Stimulated activated naive CD4-positive, alpha-beta T cell (primary cell): ENCODE measurements at places on chromosomes 1 and 21.

- DNase-seq = no peak
Observed at GRCh38 chr1:9827558-9828185, 3.9 kb upstream of the CLSTN1 start.

GRCh38 chr1:98660940-98661543, 479 bp upstream of the SNX7 start:
- DNase-seq = no peak

- DNase-seq = no peak
Observed at GRCh38 chr1:7046314-7046713, 261.1 kb downstream of the CAMTA1 start.

GRCh38 chr21:19908390-19908789, 1089.8 kb upstream of the NCAM2 start:
- DNase-seq = no peak

DNA sequence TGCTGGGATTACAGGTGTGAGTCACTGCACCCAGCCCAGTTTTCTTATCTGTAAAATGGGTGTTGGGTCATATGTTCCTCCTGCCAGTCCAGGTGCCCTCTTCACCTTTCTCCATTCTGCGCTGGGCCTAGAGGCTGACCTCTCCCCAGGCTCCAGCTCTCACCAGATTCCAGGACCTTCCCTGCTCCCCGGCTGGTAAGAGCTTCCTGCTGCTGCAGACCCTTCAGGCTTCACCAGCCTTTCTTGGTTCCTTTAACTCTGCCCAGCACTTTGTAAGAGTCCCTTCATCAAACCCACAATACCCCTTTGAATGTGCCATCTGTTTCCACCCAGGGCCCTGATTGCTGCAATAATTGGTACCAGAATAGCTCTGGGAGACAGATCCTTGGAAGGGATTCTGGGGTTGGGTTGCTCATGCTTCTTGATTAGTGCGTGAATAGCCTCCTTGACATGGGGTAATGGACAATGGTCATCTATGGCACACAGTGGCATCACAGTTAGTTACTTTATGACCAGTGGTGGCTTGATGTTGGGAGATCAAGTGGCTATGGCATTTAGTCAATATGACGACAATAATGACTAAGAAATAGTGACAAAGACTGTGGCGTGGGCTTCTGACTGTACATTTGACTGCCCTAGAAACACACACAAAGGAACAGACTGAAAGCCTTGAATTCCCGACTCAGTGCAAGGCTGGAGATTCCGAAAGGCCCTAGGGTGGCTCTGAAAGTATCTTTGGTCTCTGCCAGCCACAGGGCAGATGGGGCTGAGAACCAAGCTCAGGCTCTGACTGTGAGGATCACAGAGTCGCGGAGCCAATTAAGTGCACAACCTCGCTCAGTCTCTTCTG, 67.3 kb downstream of the SLC9A1 start:
- DNase-seq = no peak

- DNase-seq = no peak
Observed at GRCh38 chr21:46425041-46425440, 33.6 kb upstream of the DIP2A start.

DNA sequence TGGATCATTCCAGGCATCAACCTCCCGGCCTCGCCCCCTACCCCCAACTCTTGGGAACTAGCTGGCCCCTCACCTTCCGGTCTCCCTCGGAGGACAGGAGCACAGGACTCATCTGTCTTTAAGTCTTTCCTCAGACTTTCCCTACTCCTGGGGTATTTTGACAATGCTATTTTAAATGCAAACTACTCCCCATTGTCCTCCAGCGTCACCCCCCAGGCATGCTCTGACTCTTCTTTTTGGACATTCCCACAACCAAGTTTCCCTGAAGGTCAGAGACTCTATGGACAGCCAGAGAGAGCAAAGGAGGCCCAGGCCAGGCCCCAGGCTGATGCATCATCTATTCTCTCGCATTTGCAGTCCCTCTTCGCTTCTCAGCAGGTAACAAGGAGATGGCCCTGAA, 424.3 kb downstream of the PCP4 start:
- no peak for DNase-seq

- DNase-seq = no peak
Observed at GRCh38 chr1:174884566-174884965, 115.2 kb upstream of the CACYBP start.
